ENCODE measurements at places on chromosomes 2 and 18. TPM values are rescaled to one million over a fixed set of nuclear protein-coding genes. Genes with fewer than 3 reads are reported as not detected.

PTPN2 gene
- 123 TPM for total RNA-seq

ANKRD30BL gene
- 47.0 TPM for total RNA-seq

ACTG2 gene
- total RNA-seq: not detected

SLC23A3 gene
- 0.63 TPM for total RNA-seq

HOXD13 gene
- not detected for total RNA-seq

FER1L5 gene
- total RNA-seq: 1.6 TPM

AFF3 gene
- 153 TPM for total RNA-seq

UGT1A3 gene
- not detected for total RNA-seq

CENPA gene
- 1.3 TPM for total RNA-seq

EML6 gene
- total RNA-seq: 23.8 TPM

TXNDC2 gene
- total RNA-seq: not detected

YWHAQ gene
- 526 TPM for total RNA-seq

LPIN2 gene
- 51.3 TPM for total RNA-seq

SPHKAP gene
- 51.3 TPM for total RNA-seq

SCG2 gene
- total RNA-seq: 50.7 TPM

NT5C1B gene
- total RNA-seq: not detected

UGT1A8 gene
- total RNA-seq: not detected

TRMT61B gene
- total RNA-seq: 29.7 TPM

ASB18 gene
- total RNA-seq: not detected

ELMOD3 gene
- total RNA-seq: 26.9 TPM

STON1 gene
- 10.6 TPM for total RNA-seq

HOXD3 gene
- total RNA-seq: not detected

NOP58 gene
- 95.2 TPM for total RNA-seq

APOB gene
- total RNA-seq: 0.94 TPM

FBXO41 gene
- 28.8 TPM for total RNA-seq

PLA2R1 gene
- 2.2 TPM for total RNA-seq

NAT8 gene
- not detected for total RNA-seq

ROCK2 gene
- total RNA-seq: 91.4 TPM

NETO1 gene
- total RNA-seq: 44.1 TPM

CD207 gene
- total RNA-seq: not detected

PXDN gene
- 99.5 TPM for total RNA-seq

SP140L gene
- total RNA-seq: 1.3 TPM

UGGT1 gene
- total RNA-seq: 60.1 TPM

SEMA4F gene
- 20.7 TPM for total RNA-seq

SP140 gene
- total RNA-seq: 1.9 TPM

TM4SF20 gene
- total RNA-seq: not detected

EVA1A gene
- not detected for total RNA-seq

LINC00305 gene
- total RNA-seq: not detected

PRKAG3 gene
- not detected for total RNA-seq

IGFBP5 gene
- total RNA-seq: 11.6 TPM

MC5R gene
- total RNA-seq: 5.0 TPM

GREB1 gene
- 3.8 TPM for total RNA-seq

SP5 gene
- total RNA-seq: 0.63 TPM

MTCL1 gene
- total RNA-seq: 61.0 TPM

STK39 gene
- 39.4 TPM for total RNA-seq

MEP1B gene
- not detected for total RNA-seq

SCN9A gene
- total RNA-seq: 144 TPM

SERPINB11 gene
- not detected for total RNA-seq

RBBP8 gene
- total RNA-seq: 22.2 TPM

TNFRSF11A gene
- total RNA-seq: 0.63 TPM

DCC gene
- total RNA-seq: 24.1 TPM

NOSTRIN gene
- 7.2 TPM for total RNA-seq

POTEF gene
- total RNA-seq: not detected
